Smooth muscle cell of the brain vasculature (primary cell): ENCODE measurements at places on chromosomes 13 and 19.
A peak's percentile ranks its signal among the peaks of the same experiment; 100 is the strongest.

- DNase-seq, result no peak
Measured at GRCh38 chr19:41016488-41017071, 25.5 kb downstream of the CYP2B6 start.

DNA sequence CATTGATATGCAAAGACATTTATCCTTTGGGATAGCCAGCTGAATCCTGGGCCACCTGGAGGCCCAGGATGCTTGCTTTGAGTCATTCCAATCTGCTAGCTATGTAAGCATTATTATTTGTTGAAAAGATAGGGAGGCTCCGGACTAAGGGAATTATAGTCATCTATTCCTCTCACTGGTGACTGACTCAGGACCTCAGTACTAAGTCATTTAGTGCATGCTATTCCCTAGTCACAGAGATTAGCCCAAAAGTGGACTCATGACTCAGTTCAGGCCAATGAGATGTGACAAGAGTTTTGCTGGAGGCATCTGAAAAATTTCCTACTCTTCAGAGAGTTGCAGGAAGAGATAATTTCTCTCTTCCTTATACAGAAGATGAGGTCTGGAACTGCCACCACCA is 67.9 kb upstream of the ITM2B start:
- DNase-seq, result no peak

DNA sequence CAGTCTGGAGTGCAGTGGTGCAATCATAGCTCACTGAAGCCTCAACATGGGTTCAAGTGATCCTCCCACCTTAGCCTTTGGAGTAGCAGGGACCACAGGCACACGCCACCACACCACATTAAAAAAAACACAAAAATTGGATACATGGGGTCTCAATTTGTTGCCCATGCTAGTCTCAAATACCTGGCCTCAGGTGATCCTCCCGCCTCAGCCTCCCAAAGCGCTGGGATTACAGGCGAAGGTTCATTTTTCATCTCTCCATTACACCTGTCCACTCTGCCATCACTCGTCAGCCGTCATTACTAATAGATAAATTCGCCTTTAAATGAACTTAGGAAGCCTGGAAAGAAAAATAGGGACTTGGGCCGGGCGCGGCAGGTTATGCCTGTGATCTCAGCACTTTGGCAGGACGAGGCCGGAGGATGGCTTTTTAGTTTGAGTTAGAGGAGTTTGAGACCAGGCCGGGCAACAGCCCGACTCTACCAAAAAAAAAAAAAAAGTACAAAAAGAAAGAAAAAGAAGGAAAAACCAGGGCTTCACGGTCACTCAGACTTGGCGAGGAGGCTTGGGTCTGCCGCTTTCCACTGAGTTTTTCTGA is 685 bp upstream of the SUPT5H start:
- DNase-seq, result no peak

DNA sequence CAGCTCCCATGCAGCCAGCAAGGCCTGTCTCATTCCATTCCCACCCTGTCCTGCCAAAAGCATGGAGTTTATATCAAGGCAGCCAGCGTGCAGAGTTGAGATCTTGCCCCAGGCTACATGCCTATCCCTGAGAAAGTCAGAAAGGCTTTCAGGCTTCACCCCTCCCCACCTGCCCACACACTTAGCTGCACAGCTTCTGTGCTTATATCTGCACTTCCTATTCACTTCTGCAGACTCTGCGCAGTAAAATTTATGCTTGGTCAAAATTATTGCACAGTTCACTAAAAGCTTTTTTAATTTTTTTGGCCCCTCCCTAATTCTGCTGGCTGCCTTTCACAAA is 12.5 kb upstream of the ZNF675 start:
- no peak for DNase-seq

DNA sequence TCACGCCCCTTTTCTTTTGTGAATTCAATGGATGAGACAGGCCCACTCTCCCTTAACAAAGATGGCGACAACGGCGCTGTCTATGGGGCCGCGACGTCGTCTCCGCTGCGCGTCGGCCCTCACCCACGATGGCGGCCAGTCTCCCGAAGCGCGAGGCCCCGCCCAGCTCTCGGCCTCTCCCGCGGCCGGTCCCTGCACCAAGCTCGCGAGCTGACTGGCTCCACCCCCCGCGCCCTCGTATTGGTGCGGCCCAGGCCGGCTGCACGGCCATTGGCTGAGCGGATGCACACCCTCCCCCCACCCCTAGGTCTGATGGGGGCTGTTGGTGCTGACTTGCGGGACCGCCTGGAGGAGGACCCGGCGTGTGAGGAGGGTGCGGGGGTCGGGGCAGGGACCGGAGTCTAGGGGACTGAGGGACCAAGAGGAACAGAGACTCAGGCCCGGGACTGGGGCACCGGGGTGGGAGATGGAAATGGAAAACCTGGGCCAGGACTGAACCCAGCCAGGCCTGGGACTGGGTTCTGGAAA is 4.8 kb downstream of the SPHK2 start:
- no peak for DNase-seq

DNA sequence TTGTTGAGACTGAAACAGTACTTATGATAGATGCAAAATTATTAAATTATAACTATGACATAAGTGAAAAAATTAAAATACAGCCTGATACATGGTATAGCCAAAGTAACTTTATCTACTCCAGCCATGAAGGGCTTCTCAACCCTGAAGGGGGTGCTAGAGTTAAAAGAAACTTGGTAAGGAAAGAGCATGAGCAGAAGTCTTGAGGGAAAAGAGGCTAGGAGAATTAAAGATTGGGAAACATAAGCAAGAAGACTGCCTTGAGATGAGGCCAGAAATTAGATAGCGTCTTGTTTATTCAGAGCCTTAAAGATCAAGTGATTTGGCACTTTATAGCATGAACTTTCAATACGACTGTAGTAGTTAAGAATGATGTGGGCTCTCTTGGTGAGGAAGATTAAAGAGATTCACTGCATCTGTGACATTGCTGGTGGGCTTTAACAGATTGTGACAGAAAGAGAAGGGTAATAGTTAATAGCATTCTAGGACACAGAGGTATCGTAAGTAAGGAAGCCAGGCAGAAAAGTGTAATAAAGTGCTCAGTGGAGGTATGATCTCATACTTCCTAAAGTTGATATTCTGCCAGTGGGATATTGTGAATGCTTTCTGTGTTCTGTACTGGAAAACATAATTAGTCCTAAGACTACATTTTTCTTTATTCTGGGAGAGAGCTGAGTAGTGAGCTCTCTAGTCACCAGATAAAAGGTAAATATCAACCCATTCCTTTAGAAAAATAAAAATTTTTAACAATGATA is 385.4 kb upstream of the PRR20A start:
- DNase-seq, result no peak

GRCh38 chr19:15297416-15298224 is 34.7 kb downstream of the BRD4 start:
- peak; percentile 47 for DNase-seq

DNA sequence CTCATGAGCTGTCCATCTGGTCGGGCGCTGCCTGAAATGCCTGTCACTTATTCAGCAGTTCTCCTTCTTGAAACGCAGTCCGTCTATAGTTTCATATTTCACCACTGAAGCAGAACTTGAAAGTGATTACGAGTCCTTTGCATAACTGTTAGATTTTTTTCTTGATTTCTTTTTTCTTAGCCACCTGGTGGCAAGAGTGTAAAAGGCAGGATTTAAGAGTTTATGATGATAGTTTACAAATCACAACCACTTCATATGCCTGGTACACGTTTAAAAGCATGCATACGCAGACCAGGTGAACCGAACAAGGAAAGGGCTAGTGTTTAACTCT is 45.8 kb downstream of the GGACT start:
- DNase-seq, result no peak
